ENCODE measurements at places on chromosomes 5 and 9.
A peak's percentile ranks its signal among the peaks of the same experiment; 100 is the strongest.

DNA sequence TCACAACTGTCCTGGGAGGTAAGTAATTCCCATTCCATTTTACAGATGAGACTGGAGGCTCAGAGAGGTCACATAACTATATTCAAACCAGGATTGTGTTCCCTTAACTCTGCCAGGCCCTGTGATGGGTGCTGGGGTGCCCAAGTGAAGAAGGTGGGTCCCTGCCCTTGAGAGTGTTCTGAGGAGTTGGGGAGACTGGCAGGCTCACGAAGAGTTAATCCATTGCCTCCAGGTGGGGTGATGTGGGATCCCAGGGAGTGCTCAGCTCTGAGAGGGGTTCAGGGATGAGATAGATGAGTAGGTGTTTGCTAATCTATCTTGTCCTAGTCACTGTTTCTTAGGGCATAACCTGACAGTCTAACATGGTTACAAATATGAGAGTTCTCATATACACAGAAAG, 36.7 kb downstream of the GSN start:
- DNase-seq = no peak

GRCh38 chr5:135455876-135456237, 3.7 kb upstream of the TIFAB start:
- DNase-seq = no peak

GRCh38 chr5:73826301-73827105, 200.5 kb downstream of the ARHGEF28 start:
- DNase-seq = no peak

GRCh38 chr5:116303340-116303739, 218.5 kb downstream of the COMMD10 start:
- DNase-seq = no peak

DNA sequence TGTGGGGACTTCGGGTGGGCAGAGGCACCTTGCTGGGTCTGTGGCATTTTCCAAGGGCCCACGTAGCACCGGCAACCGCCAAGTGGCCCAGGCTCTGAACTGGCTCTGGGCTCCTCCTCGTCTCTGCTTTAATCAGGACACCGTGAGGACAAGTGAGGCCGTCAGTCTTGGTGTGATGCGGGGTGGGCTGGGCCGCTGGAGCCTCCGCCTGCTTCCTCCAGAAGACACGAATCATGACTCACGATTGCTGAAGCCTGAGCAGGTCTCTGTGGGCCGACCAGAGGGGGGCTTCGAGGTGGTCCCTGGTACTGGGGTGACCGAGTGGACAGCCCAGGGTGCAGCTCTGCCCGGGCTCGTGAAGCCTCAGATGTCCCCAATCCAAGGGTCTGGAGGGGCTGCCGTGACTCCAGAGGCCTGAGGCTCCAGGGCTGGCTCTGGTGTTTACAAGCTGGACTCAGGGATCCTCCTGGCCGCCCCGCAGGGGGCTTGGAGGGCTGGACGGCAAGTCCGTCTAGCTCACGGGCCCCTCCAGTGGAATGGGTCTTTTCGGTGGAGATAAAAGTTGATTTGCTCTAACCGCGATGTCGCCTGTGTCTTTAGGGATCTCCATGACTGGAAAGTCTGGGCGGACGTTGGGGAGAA, 5.8 kb downstream of the DPP7 start:
- no peak for DNase-seq

GRCh38 chr5:119315516-119315949, 40.3 kb upstream of the TNFAIP8 start:
- DNase-seq = peak; percentile 75
